ENCODE measurements at places on chromosomes 1 and 21. TPM values are rescaled to one million over a fixed set of nuclear protein-coding genes. Genes with fewer than 3 reads are reported as not detected.

DISP3 gene
- 0.61 TPM for total RNA-seq

FOXO6 gene
- total RNA-seq = not detected

B4GALT2 gene
- 0.58 TPM for total RNA-seq

C1orf167 gene
- not detected for total RNA-seq

DISP1 gene
- total RNA-seq = 3.9 TPM

CHIA gene
- total RNA-seq = not detected

SLAMF6 gene
- total RNA-seq = 56.4 TPM

LCE1C gene
- total RNA-seq = not detected

ELK4 gene
- total RNA-seq = 166 TPM

KCNH1 gene
- not detected for total RNA-seq

GRCh38 chr1:6260961-6261614 lies at the start of gene GPR153:
TSS of gene GPR153 (minus strand) at chr1:6261098. CDS start at chr1:6254905, 6,193 bp downstream.
- no peaks in the 10 kb centered on the region for H3K27me3 ChIP-seq
- H3K4me3 ChIP-seq = peak within 1 kb of the TSS; percentile 19
- H3K4me1 ChIP-seq = peaks cover 16% of the 10 kb centered on the region
- H3K36me3 ChIP-seq = no peaks in the 10 kb centered on the region
- H3K27ac ChIP-seq = no peak within 1 kb of the TSS

GRCh38 chr1:181095763-181096184 lies 7.3 kb downstream of the IER5 start:
- no peaks in the 10 kb centered on the region for H3K36me3 ChIP-seq
- no peak overlapping the region for H3K27ac ChIP-seq
- H3K27me3 ChIP-seq = no peaks in the 10 kb centered on the region

GRCh38 chr1:94903280-94904009 lies 23.5 kb downstream of the CNN3 start:
- no peaks in the 10 kb centered on the region for H3K27me3 ChIP-seq
- no peak for DNase-seq
- no peaks in the 10 kb centered on the region for H3K36me3 ChIP-seq
- H3K27ac ChIP-seq = no peak overlapping the region
- H3K4me1 ChIP-seq = no peaks in the 10 kb centered on the region

- DNase-seq = no peak
- no peak overlapping the region for H3K27ac ChIP-seq
- H3K27me3 ChIP-seq = no peaks in the 10 kb centered on the region
- H3K36me3 ChIP-seq = no peaks in the 10 kb centered on the region
Measured at GRCh38 chr1:38487396-38487795, 372.2 kb downstream of the RRAGC start.

DNA sequence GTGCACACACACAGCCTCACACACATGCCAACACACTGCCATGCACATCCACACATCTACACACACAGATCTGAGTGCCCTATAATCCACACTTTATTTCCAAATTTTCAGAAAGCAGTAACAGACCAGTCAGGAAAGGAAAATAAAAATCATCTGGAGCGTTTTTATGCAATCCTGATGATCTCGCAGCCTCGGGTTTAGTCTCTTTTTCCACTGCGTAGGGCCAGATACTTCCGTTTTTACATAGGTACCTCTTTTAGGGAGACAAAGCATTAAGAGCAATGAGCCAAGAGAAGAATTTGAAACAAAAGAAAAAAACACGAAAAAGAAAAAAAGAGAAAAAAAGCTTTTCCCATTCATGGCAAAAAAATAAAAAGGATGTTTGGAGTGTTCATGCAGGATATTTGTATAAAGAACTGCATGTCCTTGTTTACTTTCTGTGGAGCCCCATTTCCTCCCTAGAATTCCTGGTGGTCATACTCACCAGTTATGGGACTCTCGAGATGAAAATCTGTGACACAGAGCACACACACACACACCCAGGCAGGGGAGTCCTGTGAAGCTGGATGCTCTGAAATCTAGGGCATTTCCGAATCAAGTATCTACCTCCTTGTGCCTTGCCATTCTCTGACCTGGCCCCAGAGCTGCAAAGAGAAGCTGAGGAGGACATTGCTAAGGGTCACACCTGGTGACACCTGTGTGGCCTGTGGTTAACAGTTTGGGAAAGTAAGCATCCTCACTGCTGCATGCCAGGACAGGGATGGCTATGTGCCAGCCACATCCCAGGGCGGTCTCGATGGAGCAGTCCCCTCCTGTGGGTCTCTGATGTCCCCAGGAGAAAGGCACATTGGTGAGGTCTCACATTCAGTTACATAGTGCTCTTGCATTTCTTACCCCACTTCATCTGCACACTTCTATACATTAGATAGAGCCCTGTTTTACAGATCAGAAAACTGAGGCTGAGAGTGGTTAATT lies 83.6 kb downstream of the RUNX1 start:
- H3K36me3 ChIP-seq = peaks cover 10% of the 10 kb centered on the region
- peaks cover 83% of the 10 kb centered on the region for H3K4me1 ChIP-seq
- H3K4me3 ChIP-seq = no peak overlapping the region
- H3K27ac ChIP-seq = no peak overlapping the region
- no peaks in the 10 kb centered on the region for H3K27me3 ChIP-seq

DNA sequence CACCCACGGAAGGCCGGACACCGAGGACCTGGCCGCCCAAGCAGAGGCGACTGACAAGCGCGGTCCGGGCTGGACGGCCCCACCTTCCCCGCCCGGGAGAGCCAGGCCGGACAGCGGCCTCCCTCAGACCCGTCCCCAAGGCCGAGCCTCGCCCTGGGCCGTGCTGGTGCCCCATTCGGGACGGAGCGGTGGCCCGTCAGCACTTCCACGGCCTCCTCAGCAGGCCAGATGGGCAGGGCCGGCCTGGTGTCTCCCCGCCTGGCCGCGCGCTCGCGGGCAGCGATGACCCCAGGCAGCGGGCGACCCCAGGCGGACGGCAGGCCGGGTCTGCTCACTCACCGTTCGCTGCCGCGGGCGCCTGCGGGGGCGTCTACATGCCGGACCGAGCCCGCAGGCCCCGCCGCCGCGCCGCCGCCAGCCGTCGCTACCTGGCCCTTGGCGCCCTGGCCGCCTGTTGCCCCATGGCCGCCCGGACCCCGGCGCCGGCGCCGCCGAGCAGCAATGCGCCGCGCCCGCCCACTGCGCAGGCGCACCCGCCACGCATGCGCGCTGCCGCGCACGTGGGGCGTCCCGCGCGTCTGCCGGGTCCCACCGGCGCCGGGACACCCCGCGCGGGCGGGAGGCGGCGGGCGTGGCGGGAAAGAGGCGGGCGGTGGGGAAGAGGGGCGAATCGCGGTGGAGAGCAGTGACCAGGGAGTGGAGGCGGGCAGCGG lies at the start of gene NADK:
Gene NADK (minus strand): TSS at position 521 of the 713 bp plus-strand sequence. CDS start 13,064 bp downstream, outside the sequence.
- H3K4me3 ChIP-seq = peak within 1 kb of the TSS; percentile 72
- no peaks in the 10 kb centered on the region for H3K27me3 ChIP-seq

- H3K4me3 ChIP-seq = no peak overlapping the region
- H3K4me1 ChIP-seq = peaks cover 18% of the 10 kb centered on the region
- DNase-seq = no peak
- H3K27ac ChIP-seq = no peak overlapping the region
- no peaks in the 10 kb centered on the region for H3K36me3 ChIP-seq
Measured at GRCh38 chr1:153361480-153362109, 3.9 kb downstream of the S100A9 start.

- no peaks in the 10 kb centered on the region for H3K4me1 ChIP-seq
- no peaks in the 10 kb centered on the region for H3K27me3 ChIP-seq
- no peaks in the 10 kb centered on the region for H3K36me3 ChIP-seq
- H3K4me3 ChIP-seq = no peak overlapping the region
Measured at GRCh38 chr1:40646315-40646714, 19.2 kb downstream of the RIMS3 start.

GRCh38 chr1:40248412-40248811 lies 675 bp downstream of the TMCO2 start:
- DNase-seq = no peak
- no peaks in the 10 kb centered on the region for H3K36me3 ChIP-seq

DNA sequence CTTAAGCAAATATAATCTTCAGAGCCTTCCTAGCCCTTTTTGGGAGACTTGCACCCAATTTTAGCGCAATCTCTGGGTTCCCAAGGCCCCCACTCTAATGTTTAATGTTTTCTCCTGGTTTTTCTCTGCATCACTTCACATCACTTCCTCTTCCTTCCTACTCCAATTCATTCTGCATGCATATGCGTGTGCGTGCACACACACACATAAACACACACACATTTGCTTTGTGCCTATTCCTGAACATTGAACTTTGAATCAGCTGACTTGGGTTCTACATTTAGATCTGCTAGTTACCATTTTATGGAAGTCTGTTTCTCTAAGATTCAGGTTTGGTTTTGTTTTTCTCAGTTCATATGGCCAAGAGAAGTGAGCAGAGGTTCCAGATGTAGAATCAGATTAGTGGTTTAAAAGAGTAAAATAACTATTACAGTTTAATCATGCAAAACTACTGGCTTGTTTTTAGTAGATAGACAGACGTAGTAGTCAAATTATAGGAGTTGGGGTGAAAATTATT lies 7.4 kb upstream of the EDEM3 start:
- no peak overlapping the region for H3K27ac ChIP-seq
- no peak overlapping the region for H3K4me3 ChIP-seq
- H3K36me3 ChIP-seq = no peaks in the 10 kb centered on the region
- H3K27me3 ChIP-seq = no peaks in the 10 kb centered on the region
- DNase-seq = no peak

DNA sequence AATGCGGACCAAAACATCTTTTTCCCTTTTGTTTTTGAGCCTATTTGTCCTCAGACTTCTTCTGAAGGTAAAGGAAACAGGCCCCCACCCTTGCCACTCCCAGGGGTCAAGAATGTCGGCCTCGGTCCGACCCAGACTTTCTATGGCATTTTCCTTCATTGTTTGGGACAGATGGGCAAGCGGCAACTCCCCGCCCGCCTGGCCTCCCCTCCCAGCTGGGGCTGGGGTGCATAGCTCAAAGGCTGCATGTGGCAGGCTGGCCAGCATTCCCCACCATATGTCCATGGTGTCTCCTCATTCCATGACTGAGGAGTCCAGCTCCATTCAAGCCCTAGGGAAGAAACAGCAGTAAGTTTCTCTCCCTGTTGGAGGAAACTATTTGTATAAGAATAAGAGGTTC lies 29.4 kb upstream of the TSPEAR start:
- H3K4me1 ChIP-seq = no peaks in the 10 kb centered on the region
- no peaks in the 10 kb centered on the region for H3K27me3 ChIP-seq
- DNase-seq = no peak
- no peaks in the 10 kb centered on the region for H3K36me3 ChIP-seq
- H3K4me3 ChIP-seq = no peak overlapping the region

DNA sequence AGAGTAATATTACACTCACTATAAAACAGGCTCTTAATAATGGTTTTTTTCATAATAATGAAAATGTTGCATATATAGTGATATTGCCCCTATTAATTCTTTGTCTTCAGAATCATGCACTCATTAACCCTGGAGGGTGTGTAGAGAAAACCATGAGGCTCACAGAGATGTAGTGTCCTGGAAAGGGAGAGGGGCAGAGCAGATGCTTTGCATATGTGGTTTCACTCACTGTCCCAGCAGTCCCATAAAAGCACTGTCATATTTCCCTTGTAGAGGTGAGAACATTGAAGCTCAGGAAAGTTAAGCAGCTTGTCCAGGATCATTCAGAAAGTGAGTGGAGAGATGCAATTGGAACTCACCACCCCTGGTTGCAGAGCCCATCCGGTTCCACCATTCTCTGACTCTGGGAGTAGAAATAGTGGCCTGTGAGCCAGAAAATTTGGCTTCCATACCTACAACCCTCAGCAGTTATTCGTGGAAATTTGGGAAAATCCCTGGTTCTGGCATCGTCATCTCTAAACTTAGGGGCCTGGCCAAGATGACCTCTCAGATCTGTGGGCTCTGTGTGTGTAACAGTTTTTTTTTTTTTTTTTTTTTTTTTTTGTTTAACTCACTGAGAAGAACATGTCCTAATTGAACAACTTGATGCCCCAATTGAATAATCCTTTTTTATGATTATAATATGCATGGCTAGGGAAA lies 86.4 kb downstream of the RGL1 start:
- no peak overlapping the region for H3K4me3 ChIP-seq
- no peaks in the 10 kb centered on the region for H3K36me3 ChIP-seq

- no peak for DNase-seq
- H3K27ac ChIP-seq = no peak overlapping the region
Measured at GRCh38 chr1:167373398-167373797, 144.9 kb downstream of the CD247 start.

DNA sequence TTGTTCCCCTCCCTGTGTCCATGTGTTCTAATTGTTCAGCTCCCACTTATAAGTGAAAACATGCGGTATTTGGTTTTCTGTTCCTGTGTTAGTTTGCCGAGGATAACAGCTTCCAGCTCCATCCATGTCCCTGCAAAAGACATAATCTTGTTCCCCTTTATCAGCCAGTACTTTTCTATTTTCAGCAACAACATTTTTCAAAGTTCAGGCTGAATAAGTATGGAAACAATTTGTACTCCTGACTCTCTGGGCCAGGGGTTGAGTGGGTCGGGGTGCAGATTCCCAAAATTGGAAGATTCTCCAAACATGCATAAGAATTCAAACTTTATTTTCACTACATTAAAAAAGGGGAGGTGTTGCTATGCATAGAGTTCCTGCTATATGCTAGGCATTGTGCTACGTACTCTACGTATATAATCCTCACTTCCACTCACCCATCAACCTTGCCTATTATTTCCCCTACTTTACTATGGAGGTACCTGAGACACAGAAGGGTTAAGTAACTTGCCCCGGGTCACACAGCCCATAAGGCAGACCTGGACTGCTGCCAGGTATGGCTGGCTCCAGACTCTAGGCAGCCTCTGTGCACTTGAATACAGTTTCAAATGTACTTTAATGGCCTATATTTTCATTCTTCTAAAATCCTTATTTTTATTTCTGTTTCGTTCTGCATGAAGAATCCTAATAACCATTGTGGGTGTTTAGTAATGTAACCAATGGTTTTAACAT lies 117.1 kb upstream of the C8B start:
- H3K36me3 ChIP-seq = no peaks in the 10 kb centered on the region
- no peak overlapping the region for H3K4me3 ChIP-seq
- H3K4me1 ChIP-seq = no peaks in the 10 kb centered on the region
- H3K27me3 ChIP-seq = no peaks in the 10 kb centered on the region
- no peak overlapping the region for H3K27ac ChIP-seq

- H3K27ac ChIP-seq = no peak overlapping the region
- DNase-seq = no peak
- H3K4me1 ChIP-seq = no peaks in the 10 kb centered on the region
- H3K4me3 ChIP-seq = no peak overlapping the region
Measured at GRCh38 chr1:40936931-40937339, 42.6 kb upstream of the CTPS1 start.

DNA sequence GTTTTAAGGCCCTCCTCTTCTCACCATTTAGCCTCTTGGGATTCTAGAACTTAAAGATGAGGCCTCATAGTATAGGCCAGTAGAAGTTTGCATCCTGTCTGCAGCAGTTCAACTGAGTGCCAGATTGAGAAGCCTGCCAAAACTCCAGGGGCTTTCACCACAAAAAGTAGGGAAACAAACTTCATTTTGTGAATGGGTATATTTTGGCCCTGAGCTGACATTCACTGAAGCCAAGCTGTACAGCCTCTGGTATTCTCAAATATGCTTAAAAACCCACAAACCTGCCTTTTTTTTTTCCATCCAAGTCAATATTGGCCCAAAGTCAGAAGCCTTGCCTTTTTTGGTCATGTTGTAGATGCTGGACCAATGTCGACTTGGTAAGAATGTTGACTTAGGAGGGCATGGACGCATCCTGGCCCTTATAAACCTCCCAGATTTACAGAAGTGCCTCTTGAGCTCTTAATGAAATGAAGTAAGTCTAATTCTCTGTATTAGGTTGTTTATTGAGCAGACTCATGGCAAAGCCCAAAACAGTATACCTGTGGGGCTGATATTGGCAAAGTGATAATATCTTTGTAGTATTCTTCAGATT lies 337.5 kb downstream of the CHRM3 start:
- no peaks in the 10 kb centered on the region for H3K27me3 ChIP-seq
- DNase-seq = no peak
- no peaks in the 10 kb centered on the region for H3K36me3 ChIP-seq
- no peak overlapping the region for H3K4me3 ChIP-seq

GRCh38 chr1:192691041-192691440 lies 55.1 kb downstream of the RGS13 start:
- DNase-seq = no peak
- no peaks in the 10 kb centered on the region for H3K36me3 ChIP-seq
- no peak overlapping the region for H3K4me3 ChIP-seq
- no peaks in the 10 kb centered on the region for H3K27me3 ChIP-seq
- H3K27ac ChIP-seq = no peak overlapping the region

All from CD4-positive, alpha-beta memory T cell (primary cell).